ENCODE measurements at places on chromosomes 1 and 21.

DNA sequence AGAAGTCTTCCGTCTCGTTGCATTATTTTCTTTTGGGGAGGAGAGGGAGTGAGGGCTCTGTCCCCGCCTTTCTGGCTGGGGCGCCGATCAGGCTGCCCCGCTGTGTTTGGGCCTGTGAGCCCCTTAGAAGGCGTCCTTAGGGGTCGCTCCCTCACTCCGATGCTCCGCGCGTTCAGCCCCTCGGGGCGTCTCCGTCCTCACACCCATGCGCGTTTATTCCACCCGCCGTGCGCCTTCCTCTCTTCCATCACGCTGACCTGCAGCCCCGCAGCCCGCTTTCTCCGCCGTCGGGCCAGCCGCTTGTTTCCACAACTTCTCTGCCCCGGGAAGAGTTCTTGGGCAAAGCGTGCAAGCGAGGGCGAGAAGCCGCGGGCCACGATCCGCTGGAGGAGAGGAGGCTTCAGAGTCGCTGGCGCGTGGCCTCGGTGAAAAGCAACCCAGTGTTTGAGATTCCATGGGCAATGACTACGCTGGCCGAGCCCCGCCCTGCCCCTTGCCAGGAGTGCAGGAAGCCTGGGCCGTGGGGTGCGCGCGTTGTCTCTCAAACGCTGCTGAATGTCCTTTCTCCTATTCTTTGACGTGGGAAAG, 27.7 kb downstream of the TRIM11 start:
- peak; percentile 8 for DNase-seq

DNA sequence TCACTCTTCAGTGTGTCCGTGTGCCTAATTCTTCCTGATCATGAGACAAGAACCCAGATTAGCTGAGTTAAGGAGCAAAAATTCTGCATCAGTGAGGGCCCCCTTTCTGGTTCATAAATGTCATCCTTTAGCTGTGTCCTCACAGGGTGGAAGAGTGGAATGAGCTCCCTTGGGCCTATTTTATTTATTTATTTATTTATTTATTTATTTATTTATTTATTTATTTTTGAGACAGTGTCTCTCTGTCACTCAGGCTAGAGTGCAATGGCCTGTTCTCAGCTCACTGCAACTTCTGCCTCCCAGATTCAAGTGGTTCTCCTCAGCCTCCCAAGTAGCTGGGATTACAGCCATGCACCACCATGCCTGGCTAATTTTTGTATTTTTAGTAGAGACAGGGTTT, 131.7 kb downstream of the PATJ start:
- no peak for DNase-seq

DNA sequence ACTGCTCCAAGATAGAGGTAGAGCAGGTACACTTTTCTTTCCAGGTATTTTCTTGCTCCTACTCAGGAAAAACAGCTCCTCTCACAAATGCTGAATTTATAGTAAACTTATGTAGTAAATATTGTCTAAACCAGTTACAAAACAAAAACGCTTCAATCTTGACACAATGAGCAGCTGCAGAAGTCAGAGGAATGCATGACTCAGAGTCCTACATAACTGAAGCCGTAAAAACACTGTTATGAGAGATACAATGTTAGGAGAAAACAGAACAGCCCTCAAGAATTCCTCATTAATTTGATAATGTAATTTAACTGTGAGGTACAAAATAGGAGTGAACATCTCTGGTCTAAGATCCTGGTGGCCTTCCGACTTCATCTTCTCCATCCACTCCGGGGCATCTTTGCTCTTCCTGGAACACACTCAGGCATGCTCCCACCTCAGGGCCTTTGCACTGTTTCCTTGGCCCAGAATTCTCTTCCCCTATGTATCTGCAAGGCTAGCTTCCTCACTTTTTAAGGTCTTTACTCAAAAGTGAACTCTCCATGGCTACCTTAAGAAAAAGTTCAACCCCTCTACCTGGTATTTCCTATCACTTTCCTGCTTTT, 138.5 kb downstream of the SLC45A1 start:
- no peak for DNase-seq

DNA sequence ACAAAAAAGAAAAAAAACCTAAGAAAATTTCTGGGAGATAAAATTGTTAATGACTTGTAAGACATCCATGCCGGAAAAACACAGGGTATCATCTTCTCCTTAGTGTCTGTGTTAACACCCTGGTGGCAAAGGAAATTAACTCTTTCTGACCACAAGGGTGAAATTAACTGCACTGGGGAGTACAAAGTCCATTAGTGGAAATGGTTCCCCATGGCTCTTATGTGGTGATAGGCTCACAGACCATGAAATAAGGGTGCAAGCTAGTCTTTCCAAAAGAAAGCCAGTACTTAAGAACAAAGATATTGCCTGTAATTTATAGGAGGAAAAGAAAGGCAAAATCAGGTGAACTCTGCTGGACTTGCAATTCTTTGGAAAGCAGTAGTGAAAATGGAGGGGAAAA, 185.4 kb downstream of the LRRIQ3 start:
- no peak for DNase-seq

- DNase-seq: no peak
Observed at GRCh38 chr1:186772228-186772627, 56.5 kb upstream of the PLA2G4A start.

GRCh38 chr1:66506991-66507390, 27.0 kb upstream of the SGIP1 start:
- no peak for DNase-seq

- peak; percentile 80 for DNase-seq
Observed at GRCh38 chr1:15245593-15246360, 1.2 kb upstream of the FHAD1 start.

DNA sequence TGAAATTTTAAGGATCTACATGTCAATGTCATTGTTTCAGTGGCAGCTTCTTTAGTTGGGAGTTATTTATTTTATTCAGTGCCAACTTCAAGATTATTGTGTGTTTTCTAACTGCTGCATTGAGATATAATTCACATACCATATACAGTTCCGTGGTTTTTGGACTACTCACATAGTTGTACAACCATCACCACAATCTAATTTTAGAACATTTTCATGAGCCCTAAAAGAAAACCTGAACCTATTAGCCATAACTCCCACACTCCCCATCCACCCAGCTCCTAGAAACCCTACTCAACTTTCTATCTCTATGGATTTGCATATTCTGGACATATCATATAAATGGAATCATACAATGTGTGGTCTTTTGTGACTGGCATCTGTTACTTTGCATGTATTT, 220.0 kb downstream of the LRRC40 start:
- no peak for DNase-seq

- no peak for DNase-seq
Observed at GRCh38 chr1:31934706-31935629, 3.2 kb downstream of the PTP4A2 start.

- no peak for DNase-seq
Observed at GRCh38 chr1:84192681-84193080, 48.6 kb downstream of the PRKACB start.

DNA sequence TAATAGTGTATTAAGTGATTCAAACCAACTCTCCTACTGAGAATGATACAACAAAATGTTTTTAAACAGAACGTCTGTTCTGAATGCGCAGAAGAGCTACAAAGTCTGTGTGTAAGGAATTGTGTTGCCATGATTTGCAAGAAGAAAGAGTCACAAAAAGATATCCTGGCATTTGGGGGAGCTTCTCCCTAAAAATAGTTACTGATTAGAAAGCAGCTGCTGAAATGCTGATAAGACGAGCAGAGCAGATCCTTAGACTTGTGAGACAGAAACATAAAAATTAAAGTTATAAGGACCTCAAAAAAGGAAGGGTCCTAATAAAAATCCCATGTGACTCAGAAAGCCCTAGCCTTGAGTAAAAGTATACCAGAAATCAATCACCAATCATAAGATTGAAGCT, 54.9 kb upstream of the CRB1 start:
- DNase-seq: no peak

DNA sequence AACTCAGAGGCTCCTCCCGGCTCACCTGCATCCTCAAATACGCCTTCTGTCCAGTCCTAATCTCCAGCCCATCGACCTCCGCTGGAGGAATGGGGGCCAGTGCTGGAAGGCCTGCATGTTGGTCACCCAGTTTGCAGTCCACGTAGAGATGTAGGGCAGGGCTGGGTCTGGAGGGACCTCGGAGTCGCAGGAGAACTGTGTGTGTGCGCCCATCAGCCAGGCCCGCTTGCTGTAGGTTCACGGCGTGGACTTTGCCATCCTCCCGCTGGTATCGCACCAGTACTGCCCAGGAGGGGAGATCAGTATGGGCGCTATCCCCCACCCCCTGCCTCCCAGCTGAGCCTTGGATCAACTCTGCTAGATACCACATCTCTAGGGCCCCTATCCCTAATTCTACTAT, 2.7 kb downstream of the THBS3 start:
- no peak for DNase-seq

GRCh38 chr1:41908288-41908895, 10.3 kb downstream of the HIVEP3 start:
- no peak for DNase-seq

DNA sequence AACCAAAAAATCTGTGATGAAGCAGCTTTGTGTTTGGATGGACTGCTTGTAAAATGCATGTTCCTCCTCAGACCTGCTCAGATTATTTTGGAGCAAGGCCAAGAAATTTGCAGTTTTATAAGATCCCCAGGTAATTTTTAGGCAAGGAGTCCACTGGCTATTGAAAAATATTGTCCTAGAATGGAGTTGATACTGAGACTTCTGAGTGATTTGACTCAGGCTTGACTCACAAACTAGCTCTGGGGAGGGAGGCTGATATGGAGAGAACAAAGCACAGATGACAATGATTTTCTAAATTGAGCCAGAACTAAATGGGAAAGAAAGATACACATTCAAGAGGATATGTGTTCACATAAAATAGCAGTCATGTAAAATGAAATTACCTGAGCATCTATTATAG, 36.7 kb downstream of the AGL start:
- DNase-seq: no peak

DNA sequence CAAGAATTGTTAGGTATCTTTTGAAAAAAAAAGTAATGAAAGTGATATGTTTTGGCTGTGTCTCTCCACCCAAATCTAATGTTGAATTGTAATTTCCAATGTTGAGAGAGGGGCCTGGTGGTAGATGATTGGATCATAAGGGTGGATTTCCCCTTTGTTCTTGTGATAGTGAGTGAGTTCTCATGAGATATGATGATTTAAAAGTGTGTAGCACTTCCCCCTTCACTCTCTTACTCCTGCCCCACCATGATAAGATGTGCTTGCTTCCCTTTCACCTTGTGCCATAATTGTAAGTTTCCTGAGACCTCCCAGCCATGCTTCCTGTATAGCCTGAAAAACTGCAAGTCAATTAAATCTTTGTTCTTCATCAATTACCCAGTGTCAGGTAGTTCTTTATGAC, 70.7 kb downstream of the XCL2 start:
- DNase-seq: no peak

GRCh38 chr1:98203466-98203865, 282.6 kb upstream of the DPYD start:
- DNase-seq: no peak

DNA sequence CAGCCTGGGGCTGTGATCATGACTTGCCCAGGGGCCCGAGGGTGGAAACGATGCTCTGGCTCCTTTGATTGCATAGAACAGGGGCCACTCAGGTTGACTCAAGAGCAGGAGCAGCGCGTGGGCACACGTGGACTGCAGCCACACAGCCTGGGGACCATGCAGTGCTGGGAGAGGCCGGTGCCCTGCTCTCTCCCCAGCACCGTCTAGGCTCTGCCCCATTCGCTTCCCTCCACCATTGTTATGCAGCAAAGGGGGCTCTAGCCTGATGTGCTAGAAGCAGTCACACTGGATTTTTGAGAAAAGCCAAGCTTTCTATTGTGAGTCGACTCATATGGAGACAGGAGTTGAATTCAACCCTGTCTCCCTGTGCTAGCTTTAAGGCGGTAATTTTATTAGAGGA, 8.7 kb downstream of the PINK1 start:
- DNase-seq: no peak

- DNase-seq: no peak
Observed at GRCh38 chr1:117164209-117164608, 42.7 kb upstream of the TRIM45 start.

- peak; percentile 81 for DNase-seq
Observed at GRCh38 chr1:210347112-210347511, 18.4 kb downstream of the HHAT start.

GRCh38 chr1:212915245-212916091, 34.9 kb upstream of the VASH2 start:
- DNase-seq: peak; percentile 9

DNA sequence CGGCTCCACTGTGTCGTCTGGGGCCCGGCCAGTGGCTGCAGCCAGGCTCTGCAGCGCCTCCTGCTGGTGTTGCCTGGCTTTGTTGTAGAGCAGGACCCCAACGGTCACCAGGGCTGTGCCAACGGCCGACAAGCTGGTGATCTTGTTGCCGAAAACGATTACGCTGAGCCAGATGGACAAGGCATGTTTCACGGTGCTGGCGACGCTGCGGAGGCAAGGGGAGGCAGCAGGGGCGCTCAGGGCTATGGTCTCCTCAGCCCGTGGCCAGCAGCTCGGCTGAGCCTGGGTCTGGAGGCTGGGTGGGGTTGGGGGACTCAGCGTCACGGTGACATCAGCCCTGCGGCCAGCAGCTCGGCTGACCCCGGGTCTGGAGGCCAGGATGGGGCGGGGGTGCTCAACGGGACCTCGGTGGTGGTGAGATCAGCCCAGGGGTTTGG, 7.0 kb upstream of the CDK11B start:
- DNase-seq: peak; percentile 42

DNA sequence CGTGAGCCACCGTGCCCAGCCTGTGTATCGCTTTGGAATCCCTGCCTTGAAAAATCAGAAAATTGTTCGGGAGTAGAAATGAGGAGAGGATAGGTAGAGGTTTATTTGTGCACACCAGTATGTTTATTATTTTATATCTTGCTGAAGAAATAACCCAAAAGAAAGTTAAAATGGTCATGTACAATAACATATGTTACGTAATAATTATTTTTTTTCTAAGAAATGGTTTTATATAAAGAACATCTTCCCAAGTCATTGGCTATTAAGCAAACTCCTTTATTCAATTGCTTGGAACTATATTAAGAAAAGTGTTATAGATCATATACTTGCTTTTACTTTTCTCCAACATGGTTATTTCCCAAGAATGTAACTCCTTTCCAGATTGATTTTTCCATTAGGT, 171.8 kb downstream of the PHTF1 start:
- no peak for DNase-seq

DNA sequence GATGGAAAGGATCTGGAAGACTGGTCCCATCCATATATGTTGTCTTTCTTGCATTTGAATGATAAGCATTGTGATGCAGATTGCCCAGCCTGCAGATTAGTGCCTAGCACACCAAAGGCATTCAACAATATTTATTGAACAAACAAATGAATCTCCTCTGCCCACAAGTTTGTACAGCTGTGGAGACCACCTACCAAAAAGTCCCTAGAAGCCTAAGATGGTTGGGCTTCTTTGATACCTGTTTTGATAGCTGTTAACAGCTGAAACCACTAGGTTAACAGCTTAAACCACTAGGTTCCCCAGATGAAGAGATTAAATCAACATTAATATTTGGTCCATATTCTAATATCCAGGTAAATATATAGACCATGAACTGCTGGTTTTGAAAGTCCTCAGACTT, 9.8 kb downstream of the DUSP10 start:
- no peak for DNase-seq

Data from suppressor macrophage (primary cell).